ENCODE measurements at places on chromosomes 16 and 17.

DNA sequence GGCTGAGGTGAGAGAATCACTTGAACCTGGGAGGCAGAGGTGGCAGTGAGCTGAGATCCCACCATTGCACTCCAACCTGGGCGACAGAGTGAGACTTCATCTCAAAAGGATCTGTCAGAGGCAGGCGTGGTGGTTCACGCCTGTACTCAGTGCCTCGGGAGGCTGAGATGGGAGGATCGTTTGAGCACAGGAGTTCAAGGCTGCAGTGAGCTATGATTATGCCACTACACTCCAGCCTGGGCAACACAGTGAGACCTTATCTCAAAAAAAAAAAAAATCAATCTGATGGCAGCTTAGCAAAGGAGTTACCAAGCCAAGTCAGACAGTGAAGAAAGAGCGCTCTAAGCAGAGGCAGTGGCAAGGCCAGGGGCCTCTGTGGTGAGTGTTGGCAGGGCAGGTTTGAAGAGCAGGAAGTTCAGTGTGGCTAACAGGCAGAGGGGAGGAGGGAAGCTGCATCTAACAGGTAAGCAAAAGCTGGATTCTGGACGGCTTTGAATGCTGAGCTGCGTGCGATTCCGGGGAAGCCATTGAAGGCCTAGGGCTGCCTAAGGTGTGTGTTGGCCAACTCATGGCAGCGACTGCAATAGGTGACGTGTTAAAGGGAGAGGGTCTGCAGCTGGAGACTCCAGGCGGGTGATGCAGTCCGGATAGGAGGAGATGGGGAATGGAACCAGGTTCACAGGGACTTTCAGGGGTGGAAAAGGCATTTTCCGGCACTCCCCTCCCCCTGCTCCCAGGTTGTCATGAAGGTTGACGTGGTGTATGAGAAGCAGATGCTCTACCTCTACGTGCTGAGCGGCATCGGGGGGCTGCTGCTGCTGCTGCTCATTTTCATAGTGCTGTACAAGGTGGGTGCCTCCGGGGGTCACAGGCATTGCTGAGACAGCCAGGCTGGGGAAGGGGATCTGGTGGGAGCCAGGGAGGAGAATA is 7.0 kb downstream of the ZNF768 start:
- DNase-seq, result no peak

DNA sequence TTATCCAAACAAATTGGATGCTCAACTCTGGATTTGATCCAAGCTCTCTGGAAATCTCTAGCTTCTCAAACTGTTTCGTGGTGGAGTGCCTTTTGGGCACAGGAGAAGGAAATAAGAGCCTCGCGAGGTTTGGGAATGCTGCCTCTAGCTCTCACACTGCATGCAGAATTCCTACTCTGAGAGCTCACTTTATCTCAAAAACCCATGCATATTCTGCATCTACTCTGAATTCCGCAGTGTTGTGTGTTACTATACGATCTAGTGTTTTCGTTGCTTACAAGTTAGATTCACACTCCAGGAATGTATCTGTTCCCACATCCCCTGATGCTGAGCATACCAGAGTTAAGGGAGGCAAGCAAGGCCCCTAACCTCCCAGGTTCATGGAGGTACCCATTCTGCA is 462.7 kb downstream of the WWOX start:
- no peak for DNase-seq

GRCh38 chr16:2226918-2227317 is 3.5 kb downstream of the E4F1 start:
- no peak for DNase-seq

- peak; percentile 74 for DNase-seq
These were observed at the start of gene NOL3 for GRCh38 chr16:67170168-67170948. Gene NOL3, plus strand, starts transcription at chr16:67170538.

- DNase-seq, result no peak
These were observed 60.2 kb downstream of the HAPSTR1 start for GRCh38 chr16:9151597-9151996.

- no peak for DNase-seq
These were observed 73.4 kb upstream of the GSG1L start for GRCh38 chr16:28136751-28137434.

DNA sequence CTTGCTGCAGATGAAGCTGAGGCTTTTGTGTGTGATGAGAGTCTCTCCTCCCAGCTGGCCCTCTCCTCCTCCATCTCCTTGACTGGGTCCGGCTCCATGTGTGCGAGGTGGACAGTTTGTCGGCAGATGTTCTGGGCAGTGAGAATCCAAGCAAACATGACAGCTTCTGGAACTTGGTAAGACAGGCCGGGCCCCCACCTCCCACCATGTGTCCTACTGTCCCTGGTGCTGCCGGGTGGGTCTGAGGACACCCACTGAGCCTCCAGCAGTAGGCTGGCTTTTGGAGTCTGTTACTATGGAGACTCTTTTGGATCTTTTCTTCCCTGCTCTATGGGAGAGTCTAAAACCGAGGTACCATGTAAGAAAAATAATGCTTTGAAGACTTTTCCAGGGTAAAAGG is 12.7 kb downstream of the NUP85 start:
- no peak for DNase-seq

GRCh38 chr17:67477687-67478086 is 100.6 kb downstream of the PITPNC1 start:
- DNase-seq, result no peak

- no peak for DNase-seq
These were observed 84.4 kb upstream of the GSE1 start for GRCh38 chr16:85528528-85529387.

DNA sequence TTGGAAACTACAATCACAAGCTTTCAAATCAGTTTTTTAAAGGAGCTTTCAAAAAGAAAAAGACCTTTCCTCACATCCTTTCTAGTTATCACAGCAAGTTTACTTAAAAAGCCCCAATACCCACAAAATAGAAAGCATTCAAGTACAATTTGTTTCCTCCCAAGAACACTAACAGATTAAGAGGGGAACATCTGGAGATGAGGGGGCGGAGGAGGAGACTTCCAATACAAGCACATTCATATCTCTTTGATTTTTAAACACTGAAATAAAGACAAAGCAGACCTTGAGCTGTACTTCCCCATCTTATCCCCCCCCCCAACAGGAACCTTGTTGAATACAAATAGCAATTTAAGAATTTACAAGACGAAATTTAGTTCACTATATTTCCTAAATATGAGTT is 2.0 kb downstream of the YWHAE start:
- DNase-seq, result no peak

GRCh38 chr16:88747588-88748301 is 37.3 kb downstream of the PIEZO1 start:
- DNase-seq, result no peak

GRCh38 chr17:41012326-41013120 is 3.6 kb upstream of the KRTAP3-1 start:
- DNase-seq, result no peak

GRCh38 chr16:630815-631405 is at the start of gene WFIKKN1:
Gene WFIKKN1, plus strand, starts transcription at chr16:630985. Its CDS starts 269 bp downstream, at chr16:631254.
- DNase-seq, result no peak

GRCh38 chr16:14658063-14658462 is 25.3 kb downstream of the BFAR start:
- DNase-seq, result no peak

GRCh38 chr16:15521758-15522509 is 87.5 kb downstream of the BMERB1 start:
- no peak for DNase-seq

- no peak for DNase-seq
These were observed 123.7 kb upstream of the CCL2 start for GRCh38 chr17:34131386-34131785.

DNA sequence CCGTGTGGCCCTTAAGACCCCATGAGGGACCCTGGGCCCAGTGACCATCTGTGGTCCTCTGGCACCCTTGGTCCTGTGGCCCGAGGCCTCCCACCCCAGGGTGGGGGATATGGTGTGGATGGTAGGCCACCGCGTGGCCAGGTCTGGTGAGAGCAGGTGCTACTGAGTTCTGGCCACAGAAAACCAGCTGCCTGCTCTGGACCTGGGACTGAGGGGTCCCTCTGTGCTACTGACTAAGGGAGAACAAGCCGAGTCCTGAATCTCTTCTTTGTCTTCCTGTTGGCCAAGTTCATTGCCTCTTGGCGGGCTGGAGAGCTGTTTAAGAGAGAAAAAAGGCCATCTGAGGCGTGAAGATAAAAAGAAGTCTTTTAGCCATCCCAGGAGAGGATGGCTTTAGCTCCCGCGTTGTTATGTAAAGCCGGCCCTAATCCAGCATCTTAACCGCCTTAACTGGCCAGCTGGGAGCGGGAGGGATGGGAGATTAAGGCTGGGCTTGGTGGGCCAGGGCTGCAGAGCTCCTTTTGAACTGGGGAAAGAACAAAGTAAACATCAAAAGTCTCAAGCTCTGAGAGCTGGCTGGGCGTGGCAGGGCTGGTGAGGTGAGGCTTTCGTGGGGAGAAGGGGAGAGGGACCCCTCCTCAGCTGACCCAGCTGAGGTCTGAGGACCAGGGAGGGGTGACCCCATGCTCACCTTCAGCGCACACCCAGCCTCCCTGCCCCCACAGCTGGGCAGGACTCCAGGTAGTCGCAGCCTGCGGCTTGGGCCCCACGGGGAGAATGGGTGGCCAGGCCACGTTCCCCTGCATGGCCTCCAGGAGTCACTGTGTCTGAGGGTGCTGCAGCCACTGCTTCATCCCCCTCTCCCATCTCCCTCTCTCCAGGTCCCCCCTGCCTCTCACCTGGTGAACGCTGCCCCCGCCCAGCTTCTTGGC is 62.4 kb downstream of the NKD1 start:
- no peak for DNase-seq

GRCh38 chr17:5919089-5919488 is 151.1 kb upstream of the WSCD1 start:
- DNase-seq, result no peak

DNA sequence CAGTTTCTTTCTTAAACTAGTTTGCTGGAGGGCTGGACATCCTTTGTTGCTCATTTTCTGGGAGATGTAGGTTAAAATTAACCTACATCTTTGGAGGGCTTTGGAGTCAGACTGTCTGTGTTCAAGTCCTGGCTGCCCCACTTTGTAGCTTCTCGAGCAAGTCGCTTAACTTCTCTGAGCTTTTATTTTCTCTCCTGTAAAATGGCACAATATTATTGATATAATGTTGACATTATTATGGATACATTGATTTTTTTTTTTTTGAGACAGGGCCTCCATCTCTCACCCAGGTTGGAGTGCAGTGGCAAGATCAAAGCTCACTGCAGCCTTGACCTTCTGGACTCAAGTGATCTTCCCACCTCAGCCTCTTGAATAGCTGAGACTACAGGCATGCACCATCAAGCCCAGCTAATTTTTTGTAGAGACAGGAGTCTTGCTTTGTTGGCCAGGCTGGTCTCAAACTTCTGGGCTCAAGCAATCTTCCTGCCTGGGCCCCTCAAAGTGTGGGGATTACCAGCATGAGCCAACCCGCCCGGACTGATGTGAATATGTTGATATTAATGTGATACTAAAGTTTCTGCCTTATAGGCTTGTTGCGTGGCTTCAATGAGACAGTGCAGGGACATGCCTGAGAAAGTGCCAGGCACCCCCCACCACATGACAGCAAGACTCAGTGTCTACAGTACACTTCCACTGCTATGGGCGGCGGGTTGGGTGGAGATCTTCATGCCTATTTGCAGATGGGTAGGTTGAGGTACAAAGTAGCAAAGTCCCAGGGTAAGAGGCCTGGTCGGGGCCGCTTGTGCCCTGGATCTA is 31.6 kb upstream of the RMI2 start:
- DNase-seq, result no peak

- no peak for DNase-seq
These were observed 1.9 kb downstream of the NOD2 start for GRCh38 chr16:50695017-50696000.

DNA sequence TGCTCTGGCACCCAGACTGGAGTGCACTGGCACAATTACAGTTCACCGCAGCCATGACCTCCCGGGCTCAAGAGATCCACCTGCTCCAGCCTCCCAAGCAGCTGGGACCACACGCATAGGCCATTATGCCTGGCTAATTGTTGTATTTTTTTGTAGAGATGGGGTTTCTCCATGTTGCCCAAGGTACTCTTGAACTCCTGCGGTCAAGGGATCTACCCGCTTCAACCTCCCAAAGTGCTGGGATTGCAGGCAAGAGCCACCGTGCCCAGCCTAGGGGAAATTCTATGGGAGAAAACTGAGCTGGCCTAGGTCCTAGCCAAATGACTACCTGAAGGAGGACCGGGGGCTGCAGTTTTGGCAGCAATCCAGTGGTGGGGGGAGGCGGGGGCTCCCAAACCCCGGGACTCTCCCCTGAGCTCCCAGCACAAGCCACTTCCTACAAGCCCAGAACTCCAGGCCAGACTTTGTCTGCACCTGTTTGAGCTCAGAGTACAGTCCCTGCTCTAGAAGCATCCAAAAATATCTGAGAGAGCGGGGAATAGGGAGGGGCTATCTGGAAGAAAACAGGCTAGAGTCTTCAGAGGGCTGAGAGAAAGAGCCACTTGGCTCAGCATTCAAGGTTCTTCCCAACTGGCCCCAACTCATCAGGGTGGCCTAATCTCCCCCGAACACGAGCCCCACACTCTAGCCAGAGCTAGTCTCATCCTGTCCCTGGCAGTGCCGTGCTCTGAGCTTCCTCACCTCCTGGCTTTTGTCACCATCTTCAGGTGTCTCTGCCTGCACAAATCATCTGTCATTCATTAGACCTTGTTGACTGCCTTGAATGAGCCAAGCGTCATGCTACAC is 9.1 kb downstream of the SRL start:
- DNase-seq, result no peak

GRCh38 chr17:2855063-2855600 is 58.9 kb downstream of the RAP1GAP2 start:
- no peak for DNase-seq

GRCh38 chr16:10107081-10107480 is 75.1 kb downstream of the GRIN2A start:
- no peak for DNase-seq

- no peak for DNase-seq
These were observed 5.3 kb upstream of the C16orf74 start for GRCh38 chr16:85755929-85756768.

- DNase-seq, result no peak
These were observed 26.4 kb downstream of the CFDP1 start for GRCh38 chr16:75406943-75407342.

DNA sequence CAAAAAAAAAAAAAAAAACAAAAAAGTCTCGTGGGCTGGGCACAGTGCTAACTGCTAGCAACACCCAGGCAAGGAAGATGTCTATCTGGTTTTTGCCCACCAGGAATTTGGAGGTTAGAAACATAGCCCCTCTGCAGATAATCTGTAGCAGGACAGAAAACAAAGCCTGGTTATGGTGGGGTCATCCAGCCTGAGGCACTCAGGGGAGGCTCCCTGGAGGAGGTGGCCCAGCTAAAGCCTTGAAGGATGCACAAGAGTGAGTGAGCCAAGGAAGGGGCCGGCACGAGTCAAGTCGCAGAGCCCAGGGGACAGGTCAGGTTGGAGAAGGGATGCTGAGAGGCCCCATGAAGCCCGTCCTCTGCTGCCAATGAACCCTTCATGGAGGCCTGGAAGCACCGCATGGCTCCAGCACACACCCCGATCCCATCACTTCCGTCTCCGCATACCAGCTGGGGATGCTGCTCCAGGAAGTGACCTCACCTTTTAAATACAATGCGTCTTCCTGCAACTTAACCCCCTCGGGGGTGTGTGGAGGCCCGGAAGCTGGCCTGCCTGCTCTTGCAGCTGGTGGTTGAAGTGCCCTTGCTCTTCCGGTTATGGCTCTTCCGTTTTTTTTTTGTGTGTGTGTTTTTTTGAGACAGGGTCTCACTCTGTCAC is 86.5 kb downstream of the ENGASE start:
- DNase-seq, result no peak

GRCh38 chr17:44000871-44001460 is 3.5 kb upstream of the NAGS start:
- DNase-seq, result no peak

Data from stimulated activated CD4-positive, alpha-beta T cell treated with anti-CD3 and anti-CD28 coated beads, Interleukin-1b, Interleukin-23, amount 100 ng/mL, for 24 hours (primary cell).